ENCODE measurements at places on chromosomes 6 and 20.

GRCh38 chr6:141464490-141464889, 668.2 kb upstream of the GJE1 start:
- DNase-seq, result no peak

GRCh38 chr6:45206793-45207492, 121.2 kb upstream of the RUNX2 start:
- DNase-seq, result no peak

GRCh38 chr6:93515736-93516135, 96.4 kb upstream of the EPHA7 start:
- no peak for DNase-seq

- peak; percentile 70 for DNase-seq
Measured at GRCh38 chr6:1255636-1256365, 56.1 kb upstream of the FOXQ1 start.

- DNase-seq, result no peak
Measured at GRCh38 chr20:19624221-19624965, 133.7 kb upstream of the RIN2 start.

GRCh38 chr20:6855796-6856195, 88.3 kb downstream of the BMP2 start:
- DNase-seq, result no peak

DNA sequence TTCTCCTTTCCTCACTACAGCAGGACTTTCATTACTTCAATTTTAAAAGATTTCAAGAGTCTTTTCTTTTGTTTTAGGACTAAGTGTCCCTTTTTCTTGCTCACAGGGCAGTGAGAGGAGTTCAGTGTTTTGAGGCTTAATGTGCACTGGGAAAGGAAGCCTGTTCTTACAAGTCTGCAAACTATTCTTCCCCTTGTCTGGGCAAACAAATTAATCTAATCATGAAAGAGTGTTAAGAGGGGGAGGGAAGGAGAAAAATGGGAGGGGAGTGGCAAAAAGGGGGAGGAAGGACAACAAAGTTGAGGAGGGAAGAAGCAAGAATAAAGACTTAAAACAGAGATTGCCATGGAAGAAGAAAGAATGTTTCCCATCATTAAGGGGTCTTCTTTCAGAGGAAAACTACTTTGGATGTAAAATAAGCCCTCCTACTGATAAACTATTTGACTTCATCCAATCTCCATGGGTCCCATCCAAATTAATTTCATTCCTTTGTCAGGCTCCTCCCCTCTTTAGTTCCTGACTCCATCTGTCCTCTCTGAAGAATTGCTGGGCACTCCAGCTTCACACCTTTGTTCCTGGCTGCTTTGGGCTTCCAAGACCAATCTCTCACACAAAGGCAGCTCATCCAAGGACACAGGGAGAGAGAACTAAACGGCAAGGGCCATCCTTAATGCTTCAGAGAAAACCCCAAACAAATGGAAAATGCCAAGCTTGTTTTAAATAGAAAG, 244.5 kb downstream of the TPBG start:
- no peak for DNase-seq

GRCh38 chr6:26552205-26552604, 14.0 kb downstream of the HMGN4 start:
- no peak for DNase-seq

DNA sequence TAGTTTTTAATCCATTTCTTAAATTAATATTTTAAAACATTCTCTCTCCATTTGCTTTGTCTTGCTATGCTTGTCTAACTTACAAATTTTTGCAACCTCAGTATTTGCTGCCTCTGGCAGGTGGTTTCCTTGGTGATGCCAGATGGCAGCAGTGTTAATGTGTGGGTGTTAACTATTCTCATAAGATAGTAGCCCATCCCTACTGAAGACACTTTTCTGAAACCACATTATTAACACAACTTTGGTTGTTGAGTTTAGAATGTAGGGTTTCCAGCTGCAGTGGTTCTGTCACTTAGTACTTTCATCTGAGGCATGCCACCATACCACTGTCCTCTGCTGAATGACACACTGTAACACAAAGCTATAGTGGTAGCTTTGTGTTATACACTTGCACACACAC, 75.1 kb downstream of the MYO6 start:
- no peak for DNase-seq

GRCh38 chr6:132967871-132968270, 153.5 kb downstream of the RPS12 start:
- no peak for DNase-seq

- DNase-seq, result peak; percentile 82
Measured at GRCh38 chr20:2751347-2751877, 49.0 kb downstream of the CPXM1 start.

DNA sequence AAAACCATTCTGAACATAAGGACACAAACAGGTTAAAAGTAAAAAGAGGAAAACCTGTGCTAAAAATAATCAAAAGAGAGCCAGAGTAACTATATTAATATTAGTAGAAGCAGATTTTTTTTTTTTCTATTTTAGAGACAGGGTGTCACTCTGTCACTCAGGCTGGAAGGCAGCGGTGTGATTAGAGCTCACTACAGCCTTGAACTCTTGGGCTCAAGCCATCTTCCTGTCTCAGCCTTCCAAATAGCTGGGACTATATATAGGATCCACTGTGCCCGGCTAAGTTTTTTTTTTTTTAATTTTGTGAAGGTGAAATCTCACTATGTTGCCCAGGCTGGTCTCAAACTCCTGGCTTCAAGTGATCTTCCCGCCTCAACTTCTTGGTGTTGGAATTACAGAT, 33.4 kb upstream of the PLN start:
- DNase-seq, result no peak

DNA sequence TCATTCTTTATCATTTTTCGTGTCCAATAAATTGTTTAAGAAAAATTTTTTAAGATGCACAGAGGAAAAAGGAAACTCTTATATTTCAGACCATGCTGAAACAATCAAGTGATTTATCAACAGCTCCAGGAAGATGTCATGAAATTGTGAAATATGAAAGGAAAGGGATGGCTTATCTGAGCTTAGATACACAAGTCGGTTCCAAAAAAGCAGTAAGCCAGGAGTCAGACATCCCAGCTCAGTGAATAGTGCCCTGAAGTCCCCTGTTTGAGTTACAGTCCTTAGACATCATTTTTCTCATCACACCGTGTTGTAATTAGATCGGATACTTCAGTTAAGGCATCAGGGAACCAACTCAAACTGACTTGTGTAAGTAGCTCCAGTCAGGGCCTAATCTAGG, 91.0 kb upstream of the SSTR4 start:
- no peak for DNase-seq

GRCh38 chr20:16143596-16143995, 429.7 kb downstream of the KIF16B start:
- DNase-seq, result no peak

DNA sequence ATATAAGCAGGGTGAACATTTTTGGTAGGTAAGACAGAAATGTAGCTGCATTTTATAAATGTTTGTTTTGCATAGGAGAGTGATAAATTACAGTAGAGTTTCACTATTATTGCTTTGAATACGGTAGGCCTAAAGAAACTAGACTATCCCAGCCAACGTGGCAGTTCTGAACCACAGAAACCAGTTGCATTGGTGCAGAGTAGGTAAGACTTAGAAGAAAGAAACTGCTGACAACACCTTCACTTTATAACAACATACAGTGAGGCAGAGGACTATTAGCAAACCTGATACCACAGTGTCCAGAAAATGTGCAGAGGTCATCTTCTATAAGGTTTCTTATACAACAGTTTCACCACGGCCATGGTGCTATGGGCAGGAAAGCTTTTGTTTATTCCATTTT, 566.1 kb downstream of the KIF16B start:
- no peak for DNase-seq

DNA sequence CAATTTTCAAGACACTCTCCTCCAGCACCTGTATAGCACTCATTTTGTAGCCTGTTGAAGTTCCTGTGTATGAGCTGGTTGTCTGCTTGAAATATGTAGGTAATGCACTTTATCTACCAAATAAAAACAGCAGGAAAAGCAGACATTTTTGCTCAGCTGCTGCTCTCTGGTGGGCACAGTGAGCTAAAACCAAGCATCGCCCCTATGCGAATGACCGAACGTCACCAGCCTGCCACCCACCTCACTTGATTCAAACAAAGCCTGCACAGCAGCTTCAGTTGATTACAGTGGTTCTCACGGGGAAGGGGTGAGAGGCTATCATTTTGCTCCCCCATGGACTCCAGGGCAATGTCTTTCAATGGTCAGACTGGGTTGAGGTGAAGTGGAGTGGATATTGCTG, 185.7 kb downstream of the SASH1 start:
- no peak for DNase-seq

DNA sequence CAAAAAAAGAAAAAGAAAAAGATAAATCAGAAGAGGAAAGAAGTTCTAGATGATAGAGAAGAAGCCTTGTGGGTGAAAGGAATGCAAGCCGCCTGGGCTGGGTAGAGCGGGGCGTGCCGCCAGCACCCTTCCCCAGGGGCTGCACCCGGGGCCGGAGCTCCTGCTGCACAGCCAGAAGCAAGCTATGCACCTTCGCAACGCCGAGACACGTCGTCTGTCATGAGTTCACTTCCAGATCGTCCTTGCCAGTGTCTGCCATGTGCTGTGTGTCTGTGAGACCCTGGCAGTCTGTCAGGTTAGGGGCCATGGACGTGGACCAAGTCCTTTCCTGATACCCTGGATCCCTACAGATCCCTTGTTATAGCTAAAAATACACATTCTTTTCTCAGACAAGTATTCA, 25.5 kb upstream of the ADRM1 start:
- no peak for DNase-seq

GRCh38 chr6:34195726-34196115, 41.0 kb upstream of the HMGA1 start:
- DNase-seq, result no peak

DNA sequence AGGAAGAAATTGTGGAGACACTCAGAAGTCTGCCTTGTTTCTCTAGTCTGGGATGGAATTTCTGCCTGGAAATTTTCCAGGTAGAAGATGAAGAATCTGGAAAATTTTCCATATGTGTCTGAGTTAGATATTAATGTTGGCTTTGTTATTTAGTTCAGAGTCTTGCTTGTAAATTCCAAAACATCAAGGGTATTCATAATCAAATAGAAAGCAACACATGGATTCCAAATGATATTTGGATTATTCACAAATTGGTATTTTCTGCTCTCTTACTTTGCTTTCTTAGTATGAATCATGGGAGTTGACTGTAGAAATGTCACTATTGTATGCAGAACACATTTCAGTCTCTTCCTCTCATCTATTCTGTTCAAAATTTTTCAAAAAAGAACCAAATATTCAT, 116.0 kb downstream of the GRIK2 start:
- DNase-seq, result no peak

- no peak for DNase-seq
Measured at GRCh38 chr20:39699166-39699725, 737.1 kb downstream of the DHX35 start.

DNA sequence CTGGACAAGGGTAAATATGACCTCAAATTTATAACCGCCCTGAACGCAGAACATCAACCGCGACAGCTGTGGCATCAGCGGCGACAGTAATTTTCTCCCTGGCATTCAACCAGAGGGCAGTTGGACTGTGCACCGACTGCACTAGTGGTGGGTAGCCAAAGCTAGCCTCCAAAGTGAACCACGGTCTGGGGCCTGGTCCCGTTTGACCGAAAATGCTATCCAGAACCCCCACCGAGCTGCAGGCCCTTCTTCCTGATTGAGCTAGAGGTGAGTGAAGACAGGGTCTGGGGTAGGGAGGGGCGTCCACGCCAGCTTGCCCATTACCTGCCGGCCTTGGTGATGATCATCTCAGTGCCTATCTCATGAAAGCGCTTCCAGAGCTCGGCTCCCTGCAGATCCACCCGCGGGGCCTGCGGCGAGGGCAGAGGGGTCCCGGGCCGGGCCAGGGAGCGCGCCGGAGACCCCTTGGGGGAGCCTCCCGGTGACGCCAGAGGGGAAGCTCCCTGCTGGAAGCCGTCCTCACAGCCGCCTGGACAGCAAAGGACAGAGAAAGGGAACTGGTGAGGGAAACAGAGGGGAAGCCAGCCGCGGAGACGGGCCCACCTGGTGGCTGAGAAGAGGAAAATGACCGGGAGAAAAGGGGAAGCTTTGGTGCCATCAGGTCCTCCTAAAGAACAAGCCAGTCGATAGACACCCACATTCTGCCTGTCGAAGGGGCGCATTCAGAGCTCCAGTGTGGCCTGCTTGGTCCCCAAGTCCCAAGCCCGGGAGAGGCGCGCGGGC, 2.0 kb downstream of the TBX18 start:
- DNase-seq, result no peak

GRCh38 chr6:117837261-117837660, 69.8 kb upstream of the SLC35F1 start:
- DNase-seq, result no peak

- DNase-seq, result no peak
Measured at GRCh38 chr6:112691289-112691688, 344.2 kb downstream of the RFPL4B start.

DNA sequence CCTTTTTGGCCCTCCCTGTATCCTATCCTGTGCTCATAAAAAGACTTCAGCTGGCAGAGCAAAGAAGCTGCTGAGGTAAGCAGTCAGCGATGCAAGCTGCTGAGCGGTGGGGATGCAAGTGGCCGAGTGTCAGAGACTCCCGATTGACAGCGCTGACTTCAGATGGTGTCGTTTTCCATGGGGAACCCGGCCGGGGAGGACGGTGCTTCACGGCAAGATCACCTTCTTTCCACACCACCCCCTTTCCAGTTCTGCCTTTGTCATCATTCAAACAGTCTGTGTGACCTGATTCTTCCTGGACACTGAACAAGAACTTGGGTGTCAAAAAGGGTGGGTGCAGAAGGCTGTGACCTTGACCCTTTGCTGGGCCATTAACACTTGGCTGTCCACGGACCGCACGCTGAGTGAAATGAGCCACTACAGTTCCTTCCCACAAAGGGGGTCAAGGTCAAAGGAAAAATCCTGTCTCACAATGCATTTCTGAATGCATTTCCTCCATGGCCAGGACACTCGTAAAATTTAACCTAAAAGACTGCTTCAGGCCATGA, 52.9 kb upstream of the UNC93A start:
- DNase-seq, result no peak

DNA sequence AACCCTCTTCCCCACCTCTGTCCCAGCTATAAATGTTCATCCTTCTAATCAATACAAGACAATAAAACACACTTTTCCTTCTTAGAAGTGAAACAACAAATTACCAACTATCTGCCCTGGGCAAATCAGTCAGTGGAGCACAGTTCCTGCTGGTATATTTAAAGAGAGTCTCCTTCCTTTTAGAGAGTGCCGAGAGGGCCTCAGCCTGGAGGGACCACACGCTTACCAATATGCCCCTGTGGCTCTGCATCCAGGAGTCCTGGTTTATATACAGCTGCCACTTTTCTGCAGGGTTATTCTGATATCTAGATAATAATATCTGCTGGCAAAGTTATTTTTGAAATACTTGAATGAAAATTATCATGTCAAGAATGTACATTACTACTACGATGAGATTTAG, 87.4 kb upstream of the KCNK16 start:
- DNase-seq, result no peak

GRCh38 chr6:106446287-106446885, 85.9 kb downstream of the CRYBG1 start:
- no peak for DNase-seq
